Transverse colon (tissue), 4 donors: ENCODE measurements at places on chromosomes 4 and X. TPM values are rescaled to one million over a fixed set of nuclear protein-coding genes. Genes with fewer than 3 reads are reported as not detected.

DNA sequence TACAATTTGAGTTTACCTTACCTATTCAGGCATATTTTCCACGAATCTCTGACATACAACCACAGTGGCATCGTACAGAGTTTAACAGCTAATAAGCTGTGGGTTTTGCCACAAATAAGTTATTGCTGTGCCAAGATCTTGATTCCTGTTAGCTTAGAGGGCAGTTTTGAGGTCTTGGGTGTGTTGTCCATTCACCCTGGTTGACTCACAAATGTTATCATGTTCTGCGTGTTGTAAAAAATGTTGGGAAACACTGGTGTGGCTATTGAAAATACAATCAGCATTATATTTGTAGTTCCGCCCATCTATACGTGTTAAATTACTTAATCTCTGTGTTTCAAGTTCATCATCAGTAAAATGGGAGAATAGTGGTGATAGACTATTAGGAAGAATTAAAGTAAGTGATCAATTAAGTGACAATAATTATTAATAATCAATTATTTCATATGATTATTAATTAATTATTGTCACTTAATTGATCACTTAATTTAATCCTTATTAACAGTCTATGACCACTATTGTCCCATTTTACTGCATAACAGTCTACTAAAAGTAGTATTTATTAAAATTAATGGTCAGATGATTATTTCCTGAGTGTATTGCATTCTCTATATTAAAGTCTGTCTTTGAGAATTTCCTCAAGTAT is 96.3 kb downstream of the TMA16 start:
- no peak for DNase-seq

DNA sequence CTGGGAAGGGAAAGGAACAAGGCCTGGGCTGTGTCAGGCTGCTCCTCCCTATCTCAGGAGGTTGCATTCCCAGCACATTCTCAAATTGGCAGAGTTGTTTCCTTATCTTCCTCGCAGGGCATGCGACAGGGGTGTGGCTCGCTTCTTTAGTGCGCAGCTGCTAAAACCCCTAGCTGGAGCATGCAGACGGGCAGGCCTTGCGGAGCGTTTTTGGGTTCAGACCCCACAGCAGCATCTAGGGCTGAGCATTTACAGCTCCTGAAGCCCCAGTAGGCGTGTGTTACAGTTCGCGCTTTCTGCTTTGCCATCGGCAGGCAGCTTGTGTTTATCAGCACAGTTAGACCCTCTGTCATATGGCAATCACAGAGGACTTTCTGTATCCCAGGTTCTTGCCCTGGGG is 392.4 kb downstream of the TECRL start:
- DNase-seq: no peak

Gene CNKSR2
- total RNA-seq: 15.0 TPM

Gene MAGEH1
- 6.6 TPM for total RNA-seq

Gene SLITRK4
- total RNA-seq: not detected
